ENCODE measurements at places on chromosomes 7 and 10.

- no peak for DNase-seq
Observed at GRCh38 chr7:137904833-137905232, 58.1 kb upstream of the DGKI start.

DNA sequence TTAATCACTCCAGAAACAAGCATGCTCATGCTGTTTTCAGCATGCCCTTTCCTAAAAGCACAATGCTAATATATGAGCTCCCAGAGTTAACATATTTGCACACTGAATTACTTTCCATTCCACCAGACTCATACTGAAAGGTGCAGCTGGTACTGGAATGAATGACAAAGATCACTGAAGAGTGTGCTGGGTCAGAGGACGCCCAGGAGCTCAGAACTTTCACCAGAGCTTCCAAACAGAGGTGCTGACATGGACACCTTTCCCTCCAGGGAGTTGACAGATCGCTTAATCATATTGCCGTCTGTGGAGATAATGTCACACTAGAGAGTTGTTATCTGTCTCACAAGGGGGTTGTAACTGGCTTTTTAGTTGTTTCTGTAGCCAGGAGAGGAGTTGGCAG, 292.9 kb downstream of the LHFPL3 start:
- DNase-seq: no peak

GRCh38 chr10:24989867-24990266, 26.1 kb downstream of the ENKUR start:
- no peak for DNase-seq

GRCh38 chr7:131151034-131151433, 176.6 kb upstream of the MKLN1 start:
- DNase-seq: no peak

DNA sequence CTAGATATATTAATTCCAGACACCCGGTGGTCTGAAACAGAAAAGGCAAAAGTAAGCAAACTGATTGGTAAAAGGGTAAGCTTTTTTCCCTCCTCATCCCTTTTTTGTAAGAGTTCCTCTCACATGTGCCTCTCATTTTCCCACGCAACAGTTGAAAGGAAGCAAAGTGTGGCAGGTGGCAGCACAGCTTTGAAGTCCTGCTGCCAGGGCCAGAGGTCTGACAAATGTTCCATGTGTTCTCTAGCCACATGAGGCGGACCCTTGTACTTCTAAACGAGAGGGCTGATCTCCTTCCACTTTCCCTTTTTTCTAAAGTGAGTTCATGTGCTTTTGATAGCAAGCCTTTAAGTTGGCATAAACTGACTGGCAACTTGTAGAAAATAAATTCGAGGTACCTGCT, 217.5 kb downstream of the POLR1F start:
- DNase-seq: no peak

GRCh38 chr10:12844811-12845483, 156.6 kb downstream of the CCDC3 start:
- DNase-seq: no peak

DNA sequence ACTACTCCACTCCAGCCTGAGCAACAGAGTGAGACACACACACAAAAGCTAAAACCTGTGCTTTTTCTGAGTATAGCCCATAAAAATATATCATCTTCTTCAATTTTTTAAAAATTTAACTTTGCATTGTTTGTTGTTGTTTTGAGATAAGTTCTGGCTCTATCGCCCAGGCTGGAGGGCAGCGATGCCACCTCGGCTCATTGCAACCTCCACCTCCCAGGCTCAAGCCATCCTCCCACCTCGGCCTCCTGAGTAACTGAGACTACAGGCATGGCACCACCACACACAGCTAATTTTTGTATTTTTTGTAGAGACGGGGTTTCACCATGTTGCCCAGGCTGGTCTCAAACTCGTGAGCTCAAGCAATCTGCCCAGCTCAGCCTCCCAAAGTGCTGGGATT, 14.3 kb upstream of the TLX1 start:
- DNase-seq: no peak

Measured in putamen (tissue), 1 donor.